NCI-H1436 treated with DMSO at 0.1 percent for 48 hours (cell line): ENCODE measurements at places on chromosomes 13 and 19.

- no peak for DNase-seq
These were observed 639 bp upstream of the SLAIN1 start for GRCh38 chr13:77696879-77697216.

DNA sequence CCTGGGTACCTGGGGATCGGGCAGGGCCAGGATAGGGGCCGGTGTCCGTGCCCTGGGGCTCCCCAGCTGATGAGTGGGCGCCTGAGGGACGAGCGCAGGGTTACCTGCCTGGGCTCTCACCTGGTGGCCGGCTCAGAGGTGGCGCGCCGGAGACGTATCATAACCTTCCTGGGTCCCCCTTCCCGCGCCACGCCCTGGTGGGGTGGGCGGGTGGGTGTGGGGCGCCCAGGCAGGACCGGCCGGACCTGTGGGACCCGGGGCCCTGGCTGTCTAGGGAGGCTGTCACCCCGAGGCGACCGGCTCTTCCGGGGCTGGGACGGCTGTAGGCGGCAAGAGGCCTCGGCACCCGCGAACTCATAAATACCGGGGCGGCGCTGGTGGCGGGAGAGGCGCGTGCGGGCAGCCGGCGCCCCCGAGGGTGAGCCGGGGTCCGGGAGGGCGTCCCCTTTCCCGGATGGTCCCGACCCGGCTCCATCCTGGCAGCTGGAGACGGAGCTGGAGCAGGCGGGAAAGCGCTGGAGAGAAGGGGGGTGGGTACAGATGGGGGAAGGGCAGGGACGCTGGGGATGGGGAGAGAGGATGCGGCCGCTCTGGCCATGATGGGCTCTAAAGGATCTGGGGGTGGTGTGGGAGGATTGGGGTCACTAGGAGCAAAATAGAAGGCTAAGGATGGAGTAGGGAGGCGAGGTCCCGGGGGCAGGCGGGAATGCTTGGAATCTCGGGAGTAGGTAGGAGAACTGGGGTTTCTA lies at the start of gene ACP7:
ACP7 (plus strand) TSS at position 386 of the 749 bp plus-strand sequence. CDS start 902 bp downstream, outside the sequence.
- DNase-seq, result no peak

GRCh38 chr19:18263324-18264136 lies 10.7 kb downstream of the IQCN start:
- no peak for DNase-seq

- DNase-seq, result no peak
These were observed 186.2 kb downstream of the EFNB2 start for GRCh38 chr13:106349080-106349931.

DNA sequence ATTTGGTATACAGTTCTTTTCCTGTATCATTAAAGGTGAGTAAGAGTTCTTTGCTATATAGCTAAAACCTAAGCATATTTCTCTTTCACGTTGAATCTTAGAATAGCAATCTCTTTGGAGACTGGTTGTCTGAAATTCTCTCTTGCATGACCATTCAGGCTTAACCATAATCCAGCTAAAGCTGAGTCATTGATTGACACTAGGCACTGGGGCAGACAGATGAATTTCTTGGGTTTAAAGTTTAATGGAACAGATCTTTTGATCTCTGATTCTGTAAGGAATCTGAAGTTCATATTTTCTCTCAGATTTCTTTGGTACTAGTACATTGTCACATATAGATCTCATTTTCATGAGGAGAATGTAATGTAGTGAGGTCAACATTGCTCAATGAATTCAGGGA lies 397.3 kb upstream of the MIR17HG start:
- DNase-seq, result no peak

DNA sequence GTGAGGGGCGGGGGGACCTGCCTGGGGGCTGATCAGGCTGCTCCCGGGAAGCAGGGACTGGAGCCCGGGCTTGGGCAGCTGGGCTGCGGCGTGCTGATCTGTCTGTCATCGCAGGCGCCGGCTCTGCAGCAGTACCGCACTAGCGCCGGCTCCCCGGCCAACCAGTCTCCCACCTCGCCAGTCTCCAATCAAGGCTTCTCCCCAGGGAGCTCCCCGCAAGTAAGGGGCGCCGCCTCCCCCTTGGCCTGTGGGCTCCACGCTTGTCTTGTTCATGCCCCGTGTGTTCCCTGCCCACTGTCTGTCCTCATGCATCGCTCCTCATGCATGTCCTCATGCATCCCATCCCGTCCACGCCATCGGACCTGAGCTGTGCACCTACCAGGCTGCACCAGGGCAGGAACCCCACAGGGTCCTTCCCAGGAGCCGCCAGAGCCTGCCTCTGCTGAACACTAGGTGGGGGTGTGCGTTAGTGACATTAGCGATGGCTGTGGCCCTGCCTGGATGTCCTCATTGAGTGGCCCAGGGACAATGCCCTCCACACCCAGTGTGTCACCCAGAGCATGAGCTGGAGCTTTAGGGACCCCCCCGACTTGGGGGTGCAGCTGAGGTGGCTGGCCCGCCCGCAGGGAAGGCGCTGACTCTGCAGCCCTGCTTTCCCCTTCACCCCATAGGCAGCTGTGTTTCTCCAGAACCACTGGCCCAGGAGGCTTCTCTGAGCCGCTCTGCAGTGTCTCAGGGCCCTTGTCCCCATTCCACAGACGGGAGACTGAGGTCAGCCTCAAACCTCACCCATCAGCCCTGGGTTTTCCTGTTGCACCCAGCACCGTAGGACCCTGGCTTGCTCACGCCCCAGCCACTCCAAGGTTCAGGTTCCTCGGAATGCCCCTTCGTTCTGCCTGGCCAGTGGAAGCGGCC lies 19.5 kb downstream of the COMP start:
- no peak for DNase-seq

DNA sequence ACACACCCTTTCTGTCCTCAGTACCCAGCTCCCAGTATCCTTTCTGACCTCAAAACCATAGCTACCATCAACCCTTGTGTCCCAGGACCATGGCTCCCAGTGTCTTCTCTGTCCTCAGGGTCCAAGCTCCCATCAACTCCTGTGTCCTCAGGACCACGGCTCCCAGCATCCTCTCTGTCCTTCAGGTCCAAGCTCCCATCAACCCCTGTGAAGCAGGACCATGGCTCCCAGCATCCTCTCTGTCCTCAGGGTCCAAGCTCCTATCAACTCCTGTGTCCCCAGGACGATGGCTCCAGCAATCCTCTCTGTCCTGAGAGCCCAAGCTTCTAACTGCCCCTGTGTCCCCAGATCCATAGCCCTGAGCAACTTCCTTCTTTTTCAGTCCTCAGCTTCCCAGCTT lies 1.7 kb upstream of the CADM4 start:
- no peak for DNase-seq

DNA sequence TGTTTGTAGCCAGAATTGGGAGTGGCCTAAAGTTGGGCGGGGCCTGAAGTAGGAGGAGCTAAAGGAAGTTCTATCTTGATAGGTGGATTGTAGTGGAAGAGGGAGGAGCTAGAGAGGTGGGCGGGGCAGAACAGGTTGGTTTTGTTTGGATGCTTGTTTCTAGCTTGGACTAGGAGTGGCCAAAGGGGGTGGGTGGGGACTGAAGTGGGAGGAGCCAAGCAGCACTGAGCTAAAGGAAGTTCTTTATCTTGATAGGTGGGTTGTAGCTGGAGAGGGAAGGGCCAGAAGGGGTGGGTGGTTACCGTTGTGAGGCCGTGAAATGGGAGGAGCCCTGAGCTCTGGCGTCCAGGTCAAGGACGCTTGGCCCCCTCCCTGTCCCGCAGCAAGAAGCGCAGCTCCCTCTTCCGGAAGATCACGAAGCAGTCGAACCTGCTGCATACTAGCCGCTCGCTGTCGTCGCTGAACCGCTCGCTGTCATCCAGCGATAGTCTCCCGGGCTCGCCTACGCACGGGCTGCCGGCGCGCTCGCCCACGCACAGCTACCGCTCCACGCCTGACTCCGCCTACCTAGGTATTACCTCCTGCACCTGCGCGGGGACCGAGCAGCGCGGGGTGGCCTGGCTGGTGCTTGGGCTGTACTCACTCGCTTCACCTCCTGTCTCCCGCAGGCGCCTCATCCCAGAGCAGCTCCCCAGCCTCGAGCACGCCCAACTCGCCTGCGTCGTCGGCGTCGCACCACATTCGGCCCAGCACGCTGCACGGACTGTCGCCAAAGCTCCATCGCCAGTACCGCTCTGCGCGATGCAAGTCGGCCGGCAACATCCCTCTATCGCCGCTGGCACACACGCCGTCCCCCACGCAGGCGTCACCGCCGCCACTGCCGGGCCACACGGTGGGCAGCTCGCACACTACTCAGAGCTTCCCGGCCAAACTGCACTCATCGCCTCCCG lies 8.0 kb downstream of the DNASE2 start:
- DNase-seq, result no peak

DNA sequence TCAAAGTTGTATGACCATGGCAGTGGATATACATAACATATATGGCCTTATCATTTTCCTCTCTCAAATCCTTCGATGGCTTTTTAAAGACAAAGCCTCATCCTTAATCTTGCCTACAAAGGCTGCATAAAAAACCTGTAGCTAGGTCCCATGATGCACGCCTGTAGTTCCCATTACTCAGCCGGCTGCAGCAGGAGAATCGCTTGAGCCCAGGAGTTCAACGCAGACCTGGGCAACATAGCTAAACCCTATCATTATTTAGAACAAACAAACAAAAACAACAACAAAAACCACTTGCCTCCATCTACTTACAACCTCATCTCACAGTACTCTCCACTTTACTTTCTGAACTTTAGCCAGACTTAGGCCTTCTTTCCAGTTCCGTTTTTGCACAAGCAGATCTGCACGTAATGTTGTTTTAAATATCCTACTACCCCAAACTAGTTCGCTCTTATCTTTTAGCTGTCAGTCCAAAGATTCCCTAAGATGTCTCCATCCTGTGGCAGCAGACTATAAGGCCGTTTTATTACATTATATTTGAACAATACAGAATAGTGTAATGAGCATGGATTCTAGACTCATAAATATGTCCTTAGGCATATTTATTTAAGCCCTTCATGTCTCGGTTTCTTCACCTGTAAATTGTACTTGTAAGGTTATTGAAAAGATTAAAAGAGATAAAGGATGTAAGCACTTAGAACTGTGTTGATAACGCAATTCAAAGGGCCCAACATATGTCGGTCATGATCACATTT lies 969 bp upstream of the POMP start:
- DNase-seq, result no peak

DNA sequence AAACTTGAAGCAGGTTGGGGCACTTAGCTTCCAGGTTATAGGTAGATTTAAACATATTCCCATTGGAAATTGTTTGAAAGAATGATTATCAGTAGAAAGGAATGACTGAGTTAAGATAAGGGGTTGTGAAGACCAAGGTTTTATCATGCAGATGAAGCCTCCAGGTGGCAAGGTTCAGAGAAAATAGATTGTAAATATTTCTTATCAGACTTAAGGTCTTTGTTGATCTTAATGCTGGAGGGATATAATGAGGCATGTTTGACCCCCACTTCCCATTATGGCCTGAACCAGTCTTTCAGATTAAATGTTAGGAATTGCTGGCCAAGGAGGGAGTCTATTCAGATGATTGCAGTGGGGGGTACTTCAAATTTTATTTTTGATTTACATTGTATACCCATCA lies 1486.5 kb upstream of the PRR20A start:
- no peak for DNase-seq

DNA sequence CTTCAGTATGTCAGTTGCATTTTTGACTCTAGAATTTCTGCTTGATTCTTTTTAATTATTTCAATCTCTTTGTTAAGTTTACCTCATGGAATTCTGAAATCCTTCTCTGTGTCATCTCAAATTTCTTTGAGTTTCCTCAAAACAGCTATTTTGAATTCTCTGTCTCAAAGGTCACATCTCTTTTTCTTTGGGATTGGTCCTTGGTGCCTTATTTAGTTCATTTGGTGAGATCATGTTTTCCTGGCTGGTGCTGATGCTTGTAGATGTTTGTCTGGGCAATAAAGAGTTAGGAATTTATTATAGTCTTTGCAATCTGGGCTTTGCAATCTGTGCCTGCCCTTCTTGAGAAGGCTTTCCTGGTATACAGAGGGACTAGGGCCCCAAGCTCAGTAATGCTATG lies 18.5 kb upstream of the KBTBD7 start:
- DNase-seq, result no peak

DNA sequence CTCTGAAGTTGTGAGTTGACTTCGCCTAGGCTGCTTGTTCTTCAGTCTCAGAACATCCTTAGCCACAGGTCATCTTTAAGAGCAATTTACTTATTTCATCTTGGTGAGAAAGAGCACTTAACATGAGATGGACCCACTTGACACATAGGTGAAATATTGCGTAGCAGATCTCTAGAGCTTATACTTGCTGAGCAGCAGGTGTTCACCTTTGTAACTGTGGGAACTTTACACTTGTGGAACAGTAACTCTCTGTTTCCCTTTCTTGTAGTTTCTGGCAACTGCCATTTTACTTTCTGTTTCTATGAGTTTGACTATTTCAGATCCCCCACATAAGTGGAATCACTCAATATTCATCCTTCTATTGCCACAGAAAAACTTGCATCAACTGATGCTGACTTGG lies 95.7 kb downstream of the SLC10A2 start:
- DNase-seq, result no peak

DNA sequence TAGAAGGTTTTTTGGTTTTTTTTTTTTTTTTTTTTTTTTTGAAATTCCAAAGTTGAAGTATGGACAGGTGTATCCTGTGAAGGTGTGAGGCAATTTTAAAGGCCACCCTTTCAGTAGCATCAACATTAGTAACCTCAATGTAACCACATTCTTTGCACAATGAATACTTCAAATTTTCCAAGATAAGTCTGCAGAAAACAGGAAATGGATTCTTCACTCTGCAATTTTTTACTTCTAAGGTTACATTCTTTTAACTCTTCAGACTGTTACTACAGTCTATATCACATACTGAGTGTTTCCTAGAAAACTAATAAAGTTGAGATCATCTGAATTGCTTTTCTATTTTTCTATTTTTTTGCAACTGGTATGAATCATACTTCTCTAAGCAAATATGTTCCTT lies 569.0 kb upstream of the GPC6 start:
- DNase-seq, result no peak
